Right lung (tissue), 10 donors: ENCODE measurements at places on chromosomes 4 and X. TPM values are rescaled to one million over a fixed set of nuclear protein-coding genes. Genes with fewer than 3 reads are reported as not detected.

The DMD gene
- 58.0 TPM for polyA plus RNA-seq

- no peak for DNase-seq
Measured at GRCh38 chrX:701673-702072, 71.1 kb downstream of the SHOX start.

The RRH gene
- polyA plus RNA-seq: 0.31 TPM

GRCh38 chr4:119297795-119298194 lies 24.1 kb downstream of the FABP2 start:
- DNase-seq: no peak

The GPRIN3 gene
- 2.7 TPM for polyA plus RNA-seq

The ANXA3 gene
- 64.9 TPM for polyA plus RNA-seq

- DNase-seq: no peak
Measured at GRCh38 chr4:84973856-84974255, 7.4 kb upstream of the WDFY3 start.

The TMPRSS11F gene
- not detected for polyA plus RNA-seq

The PLXNB3 gene
- polyA plus RNA-seq: 4.1 TPM

DNA sequence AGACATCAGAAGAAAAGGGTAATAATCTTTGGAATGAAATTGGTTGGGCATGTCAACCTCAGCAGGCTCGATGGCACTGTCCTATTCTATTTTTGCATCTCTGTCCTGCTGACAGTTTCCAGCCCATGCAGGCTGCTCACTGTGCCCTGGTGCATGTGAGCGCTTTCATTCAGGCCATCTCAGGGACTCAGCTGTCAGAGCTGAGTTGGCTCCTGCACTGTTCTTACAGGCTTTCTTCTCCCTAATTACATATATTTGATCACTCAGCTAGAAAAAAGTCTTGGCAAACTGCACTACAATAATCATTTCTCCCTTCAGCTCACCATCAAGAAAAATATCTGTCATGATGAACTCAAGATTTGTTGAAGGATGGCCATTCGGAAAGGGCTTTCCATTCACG lies 84.7 kb downstream of the RASL11B start:
- no peak for DNase-seq

The FGF13 gene
- 11.7 TPM for polyA plus RNA-seq

- DNase-seq: no peak
Measured at GRCh38 chr4:26490111-26490959, at the start of gene CCKAR. Gene CCKAR, minus strand, starts transcription at chr4:26490484. Its CDS starts 217 bp downstream, at chr4:26490267.

DNA sequence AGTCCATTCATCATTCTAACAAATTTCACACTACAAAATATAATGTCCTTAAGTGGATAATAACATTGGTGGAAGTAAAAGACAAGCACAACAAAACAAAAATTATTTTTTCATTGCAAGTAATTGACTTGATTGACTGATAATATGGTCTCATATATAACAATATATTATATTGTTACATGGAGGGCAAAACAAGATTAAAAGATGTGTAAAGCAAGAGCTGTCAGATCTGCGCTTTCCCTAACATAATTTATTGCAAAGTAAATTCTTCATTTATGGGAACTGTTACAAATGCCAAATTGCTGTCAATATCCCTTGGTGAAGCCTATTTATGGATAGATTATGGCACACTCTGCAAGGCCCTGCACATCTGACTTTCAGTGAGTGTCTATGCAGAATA lies 233.6 kb downstream of the PCDH7 start:
- DNase-seq: no peak

DNA sequence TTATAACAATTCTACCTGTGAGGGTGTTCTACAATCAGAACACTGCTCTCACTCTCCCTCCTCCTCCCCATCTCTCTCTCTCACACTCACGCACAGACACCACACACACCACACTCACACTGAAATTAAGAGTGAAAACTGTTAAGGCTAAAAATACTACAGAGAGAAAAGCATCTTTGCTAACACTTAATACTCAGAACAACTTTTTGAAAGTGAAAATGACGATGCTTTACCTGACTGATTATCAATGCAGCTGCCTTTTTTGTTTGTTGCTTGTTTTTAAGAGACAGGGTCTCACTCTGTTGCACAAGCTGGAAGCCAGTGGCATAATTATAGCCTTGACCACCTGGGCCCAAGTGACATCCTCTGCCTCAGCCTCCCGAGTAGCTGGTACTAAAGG lies 222.4 kb downstream of the APBB2 start:
- no peak for DNase-seq

DNA sequence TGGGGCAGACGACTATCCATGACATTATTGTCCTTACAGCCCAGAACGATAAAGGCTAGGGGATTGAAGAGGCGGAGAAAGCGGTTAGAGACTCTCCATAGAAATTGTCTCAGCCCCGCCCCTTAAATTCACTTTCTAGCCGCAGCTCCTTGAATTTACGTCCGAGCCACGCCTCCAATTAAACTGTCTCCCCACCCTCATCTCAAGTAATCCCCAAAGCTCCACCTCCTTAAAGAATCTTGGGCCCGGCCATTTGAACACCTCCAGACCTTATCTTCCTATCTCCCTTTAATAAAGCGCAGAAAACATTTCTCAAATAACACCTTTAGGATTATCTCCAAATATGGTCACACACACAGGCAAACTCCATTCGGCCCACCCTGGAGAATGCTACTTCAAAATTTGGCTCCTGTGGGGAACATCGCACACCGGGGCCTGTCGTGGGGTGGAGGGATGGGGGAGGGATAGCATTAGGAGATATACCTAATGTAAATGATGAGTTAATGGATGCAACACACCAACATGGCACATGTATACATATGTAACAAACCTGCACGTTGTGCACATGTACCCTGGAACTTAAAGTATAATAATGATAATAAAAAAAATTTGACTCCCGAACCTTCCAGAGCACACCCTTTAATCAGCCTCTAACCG lies 7.2 kb upstream of the MAGIX start:
- DNase-seq: peak; percentile 54

The NR3C2 gene
- 18.3 TPM for polyA plus RNA-seq

- DNase-seq: no peak
Measured at GRCh38 chrX:42485601-42486000, 292.4 kb downstream of the PPP1R2C start.

GRCh38 chr4:173521467-173522159 lies 8.4 kb downstream of the HAND2 start:
- no peak for DNase-seq

The MEPE gene
- 0.49 TPM for polyA plus RNA-seq

GRCh38 chrX:101040197-101040596 lies 11.7 kb downstream of the TRMT2B start:
- DNase-seq: no peak

DNA sequence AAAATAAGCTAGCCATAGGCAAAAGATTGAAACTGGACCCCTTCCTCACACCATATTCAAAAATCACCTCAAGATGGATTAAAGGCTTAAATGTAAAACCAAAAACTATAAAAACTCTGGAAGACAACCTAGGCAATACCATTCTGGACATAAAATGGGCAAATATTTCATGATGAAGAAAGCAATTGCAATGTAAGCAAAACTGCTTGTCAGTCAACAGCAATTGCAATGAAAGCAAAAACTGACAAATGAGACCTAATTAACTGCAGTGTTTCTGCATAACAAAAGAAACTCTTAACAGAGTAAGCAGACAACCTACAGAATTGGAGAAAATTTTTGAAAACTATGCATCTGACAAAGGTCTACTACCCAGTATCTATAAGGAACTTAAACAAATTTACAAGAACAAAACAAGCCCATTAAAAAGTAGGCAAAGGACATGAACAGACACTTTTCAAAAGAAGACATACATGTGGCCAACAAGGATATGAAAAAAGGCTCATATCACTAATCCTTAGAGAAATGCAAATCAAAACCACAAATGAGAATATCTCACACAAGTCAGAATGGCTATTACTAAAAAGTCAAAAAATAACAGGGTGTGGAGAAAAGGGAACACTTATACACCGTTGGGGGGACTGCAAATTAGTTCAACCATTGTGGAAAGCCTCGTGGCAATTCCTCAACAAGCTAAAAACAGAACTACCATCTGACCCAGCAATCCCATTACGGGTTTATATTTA lies 46.7 kb downstream of the CFAP299 start:
- no peak for DNase-seq

The TCEAL5 gene
- 2.0 TPM for polyA plus RNA-seq

The MAGEA11 gene
- polyA plus RNA-seq: not detected

- DNase-seq: no peak
Measured at GRCh38 chrX:53223068-53223693, 1.8 kb downstream of the KDM5C start.

GRCh38 chrX:23871905-23872546 lies 35.7 kb downstream of the APOO start:
- DNase-seq: no peak

The HAND2 gene
- polyA plus RNA-seq: 0.25 TPM
